GOT3 (cell line): ENCODE measurements at places on chromosomes 7 and 10.

- DNase-seq, result no peak
These were observed 114.7 kb upstream of the AHR start for GRCh38 chr7:17183630-17184328.

DNA sequence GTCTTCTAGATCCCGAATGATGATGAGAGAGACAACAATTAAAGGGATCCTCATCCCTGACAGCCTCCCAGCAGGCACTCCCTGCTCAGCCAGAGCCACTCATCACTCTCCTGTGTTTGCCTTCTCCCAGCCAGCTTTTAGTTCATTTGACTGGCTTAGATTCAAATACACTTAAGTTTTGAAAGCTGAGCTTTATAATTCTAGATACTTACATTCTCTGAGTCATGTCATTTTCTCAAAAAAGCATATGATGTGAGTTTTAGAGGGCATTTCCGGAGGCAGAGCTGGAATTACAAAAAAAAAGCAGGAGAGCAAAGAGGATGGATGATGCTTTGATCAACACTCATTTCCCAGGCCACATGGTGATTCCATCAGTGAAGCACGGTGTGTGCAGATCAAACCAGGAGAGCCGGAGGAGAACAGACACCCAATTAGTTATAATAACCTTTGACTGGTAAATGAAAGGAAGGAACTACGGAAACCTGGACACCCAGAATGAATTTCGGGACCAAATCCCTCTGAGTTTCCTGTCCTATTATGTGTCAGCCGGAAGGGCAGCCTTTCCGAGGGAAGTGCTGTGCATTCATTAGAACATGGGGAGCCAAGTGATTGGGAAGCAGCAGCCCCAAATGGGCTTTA, 81.5 kb upstream of the HPS1 start:
- DNase-seq, result no peak

- DNase-seq, result no peak
These were observed 2.3 kb downstream of the IGF2BP3 start for GRCh38 chr7:23467806-23468525.

GRCh38 chr10:82757901-82758300, 882.9 kb downstream of the NRG3 start:
- DNase-seq, result no peak
